ENCODE measurements at places on chromosomes 5 and 9. TPM values are rescaled to one million over a fixed set of nuclear protein-coding genes. Genes with fewer than 3 reads are reported as not detected.

The MAT2B gene
- 83.0 TPM for polyA plus RNA-seq

The RBM18 gene
- 9.5 TPM for polyA plus RNA-seq

The PCDHGB2 gene
- polyA plus RNA-seq: 4.3 TPM

The ENC1 gene
- 57.2 TPM for polyA plus RNA-seq

The CTSL gene
- polyA plus RNA-seq: 161 TPM

The BHMT gene
- polyA plus RNA-seq: 0.27 TPM

The CDH6 gene
- polyA plus RNA-seq: 7.0 TPM

The FGF10 gene
- 7.2 TPM for polyA plus RNA-seq

The ADRB2 gene
- 2.0 TPM for polyA plus RNA-seq

The JAK2 gene
- polyA plus RNA-seq: 15.9 TPM

The LMNB1 gene
- polyA plus RNA-seq: 4.3 TPM

The TPPP gene
- 2.1 TPM for polyA plus RNA-seq

The GRIA1 gene
- polyA plus RNA-seq: 0.57 TPM

The GTF3C5 gene
- polyA plus RNA-seq: 32.3 TPM

The HSPA9 gene
- 220 TPM for polyA plus RNA-seq

The MYO10 gene
- 10.8 TPM for polyA plus RNA-seq

The CFAP77 gene
- polyA plus RNA-seq: 0.11 TPM

The DOCK2 gene
- polyA plus RNA-seq: 1.3 TPM

The BTNL8 gene
- polyA plus RNA-seq: not detected

The RCL1 gene
- 19.9 TPM for polyA plus RNA-seq

The GFRA3 gene
- 2.5 TPM for polyA plus RNA-seq

The ZDHHC11 gene
- 1.1 TPM for polyA plus RNA-seq

The CRHBP gene
- polyA plus RNA-seq: 4.6 TPM

The HINT1 gene
- 240 TPM for polyA plus RNA-seq

The INSYN2B gene
- 0.92 TPM for polyA plus RNA-seq

The SEMA4D gene
- 6.0 TPM for polyA plus RNA-seq

The FCN1 gene
- polyA plus RNA-seq: 3.5 TPM

The CXCL14 gene
- polyA plus RNA-seq: 23.3 TPM

The DAB2 gene
- 26.7 TPM for polyA plus RNA-seq

The NMRK1 gene
- polyA plus RNA-seq: 33.4 TPM

The MAP1B gene
- 4.4 TPM for polyA plus RNA-seq

The SPATA31E1 gene
- not detected for polyA plus RNA-seq

The ARHGEF28 gene
- polyA plus RNA-seq: 34.0 TPM

The IL6ST gene
- polyA plus RNA-seq: 123 TPM

The EPB41L4A gene
- polyA plus RNA-seq: 2.7 TPM

The DHX29 gene
- polyA plus RNA-seq: 13.1 TPM
